ENCODE measurements at places on chromosomes 12 and 14. TPM values are rescaled to one million over a fixed set of nuclear protein-coding genes. Genes with fewer than 3 reads are reported as not detected.
A peak's percentile ranks its signal among the peaks of the same experiment; 100 is the strongest.

DNA sequence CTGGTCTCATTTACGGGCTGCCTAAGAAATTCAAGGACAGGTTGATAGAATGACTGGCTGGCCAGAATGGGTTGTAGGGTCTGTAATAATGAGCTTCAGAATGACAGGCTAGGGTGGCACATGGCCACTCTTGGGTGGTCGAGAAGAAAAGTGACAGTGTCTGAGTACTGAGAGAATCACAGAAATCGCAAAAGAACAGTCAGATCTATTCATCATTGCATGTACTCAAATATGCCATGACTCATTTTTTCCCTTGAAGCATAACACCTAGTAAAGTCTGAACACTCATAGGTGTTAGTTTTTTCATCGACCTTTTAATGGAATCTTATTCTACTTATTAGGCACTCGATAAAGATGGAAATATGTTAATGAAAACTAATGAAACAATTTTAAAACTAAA, 37.8 kb upstream of the SEL1L start:
- DNase-seq, result peak; percentile 11

DNA sequence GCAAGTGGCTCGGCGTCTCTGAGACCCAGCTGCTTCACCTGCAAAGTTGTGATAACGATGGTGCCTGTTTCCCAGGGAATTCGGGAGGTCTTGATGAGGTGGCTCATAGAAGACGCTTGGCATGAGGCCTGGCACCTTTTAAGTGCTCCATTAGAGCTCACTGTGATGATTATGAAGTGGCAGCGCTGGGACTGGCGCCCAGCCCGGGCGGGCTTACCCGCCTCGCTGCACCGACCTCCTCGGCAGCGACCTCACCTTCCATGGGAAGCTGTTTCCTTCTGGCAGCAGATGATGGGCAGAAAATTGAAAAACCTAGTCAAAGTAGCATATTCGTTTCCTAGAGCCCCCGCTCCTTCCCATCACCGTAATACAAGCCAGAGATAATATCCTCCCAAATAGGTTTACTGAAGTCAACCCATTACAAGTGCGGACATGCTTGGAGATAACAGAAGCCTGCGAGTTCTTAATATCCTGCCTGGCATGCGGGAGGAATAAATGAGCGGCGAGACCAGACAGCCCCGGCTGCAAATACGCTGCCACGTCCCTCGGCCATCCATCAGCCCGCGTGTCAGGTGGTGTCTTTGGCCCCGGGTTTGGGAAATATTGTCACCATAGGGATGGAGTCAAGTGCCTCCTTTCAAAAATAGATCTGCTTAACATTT, 35.2 kb upstream of the DLK1 start:
- DNase-seq, result no peak

DNA sequence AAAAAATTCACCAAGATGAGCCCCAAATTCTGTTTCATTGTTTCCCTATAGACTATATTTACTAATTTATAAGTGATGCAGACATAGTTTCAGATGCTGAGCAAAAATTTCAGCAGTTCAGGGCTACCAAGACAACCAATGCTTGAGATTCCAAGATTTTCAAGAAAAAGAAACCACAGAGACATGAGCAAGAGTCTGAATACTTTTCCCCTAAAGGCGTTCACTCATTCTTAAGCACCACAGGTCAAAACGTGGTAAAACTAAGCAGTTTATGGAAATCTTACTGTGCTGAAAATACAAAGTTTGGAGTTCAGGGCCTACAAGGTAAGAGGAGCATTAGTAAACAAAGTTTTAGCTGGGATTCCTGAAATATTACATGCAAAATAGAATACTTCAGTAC, 221.2 kb downstream of the KCNH5 start:
- no peak for DNase-seq

DNA sequence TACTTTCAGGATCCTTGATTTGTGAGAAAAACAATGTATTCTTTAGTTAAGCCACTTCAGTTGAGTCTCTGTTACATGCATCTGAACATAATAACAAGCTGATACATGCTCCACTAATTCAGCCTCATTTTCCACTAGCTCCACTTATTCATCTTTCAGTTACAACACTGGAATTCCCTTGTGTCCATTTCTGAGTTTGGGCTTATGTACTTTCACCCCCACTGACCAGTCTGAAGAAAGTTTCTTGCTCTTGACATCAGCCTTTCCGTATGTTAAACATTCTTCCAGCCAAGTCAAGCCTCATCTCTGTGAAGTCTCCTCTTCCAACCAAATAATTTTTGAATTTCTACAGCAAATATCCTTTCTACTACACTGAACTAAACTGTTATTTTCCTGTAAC, 592.5 kb upstream of the NOVA1 start:
- DNase-seq, result no peak

DNA sequence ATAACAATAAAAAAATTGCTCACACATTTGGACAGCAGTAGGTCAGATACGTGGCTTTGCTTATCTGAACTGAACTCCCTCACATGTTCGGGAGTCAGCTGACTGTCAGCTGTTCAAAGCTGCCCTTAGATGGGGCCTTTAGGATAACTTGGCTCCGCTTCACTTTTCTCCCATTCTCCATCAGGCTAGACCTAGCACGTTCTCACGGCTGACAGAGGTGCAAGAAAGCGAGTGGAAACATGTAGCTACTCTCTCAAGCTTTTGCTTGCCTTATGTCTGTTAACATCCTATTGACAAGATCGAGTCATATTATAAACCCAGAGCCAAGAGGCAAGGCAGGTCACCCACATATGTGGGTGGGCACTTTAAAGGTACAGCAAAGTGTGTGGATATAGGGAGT, 112.0 kb upstream of the PDZRN4 start:
- no peak for DNase-seq

- no peak for DNase-seq
Measured at GRCh38 chr14:20707622-20708021, 19.1 kb downstream of the ANG start.

Gene LIN7A
- 1.0 TPM for total RNA-seq

Gene ALDH2
- total RNA-seq, result 22.3 TPM

GRCh38 chr14:74077401-74077800, 6.9 kb downstream of the ALDH6A1 start:
- DNase-seq, result no peak

DNA sequence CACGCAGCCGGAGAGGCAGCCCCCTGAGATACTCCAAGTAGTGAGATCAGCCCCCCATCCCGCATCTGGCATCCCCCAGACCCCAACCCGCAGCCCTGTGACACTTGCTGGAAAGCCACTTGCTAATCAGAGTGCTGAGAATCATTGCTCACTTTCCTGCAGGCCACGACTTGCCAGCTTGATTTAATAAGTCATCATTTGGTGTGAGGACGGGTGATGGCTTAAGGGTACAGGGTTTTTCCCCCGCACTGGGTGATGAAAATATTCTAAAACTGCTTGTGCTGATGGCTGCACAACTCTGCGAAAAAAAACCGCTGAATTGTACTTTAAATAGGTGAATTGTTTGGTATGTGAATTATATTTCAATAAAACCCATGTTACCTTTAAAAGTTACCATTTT, 171.2 kb downstream of the FOXN3 start:
- no peak for DNase-seq

GRCh38 chr14:90721619-90722305, 94.5 kb downstream of the TTC7B start:
- DNase-seq, result peak; percentile 17

GRCh38 chr14:33685026-33685425, 265.8 kb downstream of the EGLN3 start:
- DNase-seq, result no peak

DNA sequence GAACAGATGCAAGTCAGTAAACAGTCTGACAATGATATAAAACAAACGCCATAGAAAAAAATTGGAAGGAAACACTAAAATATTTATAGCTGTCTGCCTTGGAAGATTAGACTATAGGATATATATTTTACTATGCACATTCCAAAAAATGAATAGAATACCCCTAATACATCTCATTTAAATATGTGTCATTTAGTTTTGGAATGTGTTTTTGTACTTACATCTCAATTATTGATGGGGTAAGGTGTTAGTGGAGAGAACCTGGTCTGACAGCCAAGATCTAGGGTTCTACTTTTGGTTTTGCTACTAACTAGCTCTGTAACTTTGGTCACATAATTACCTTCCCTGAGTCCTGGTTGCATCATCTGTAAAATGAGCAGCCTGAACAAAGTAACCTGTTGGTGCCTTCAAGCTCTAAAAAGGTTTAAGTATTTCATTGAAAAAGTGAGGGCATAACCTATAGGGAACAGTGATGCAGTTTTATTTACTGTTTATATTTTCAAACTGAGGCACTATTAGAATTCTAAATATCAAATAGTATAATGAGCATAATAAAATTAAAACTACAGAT, 28.6 kb upstream of the SLC6A13 start:
- no peak for DNase-seq

DNA sequence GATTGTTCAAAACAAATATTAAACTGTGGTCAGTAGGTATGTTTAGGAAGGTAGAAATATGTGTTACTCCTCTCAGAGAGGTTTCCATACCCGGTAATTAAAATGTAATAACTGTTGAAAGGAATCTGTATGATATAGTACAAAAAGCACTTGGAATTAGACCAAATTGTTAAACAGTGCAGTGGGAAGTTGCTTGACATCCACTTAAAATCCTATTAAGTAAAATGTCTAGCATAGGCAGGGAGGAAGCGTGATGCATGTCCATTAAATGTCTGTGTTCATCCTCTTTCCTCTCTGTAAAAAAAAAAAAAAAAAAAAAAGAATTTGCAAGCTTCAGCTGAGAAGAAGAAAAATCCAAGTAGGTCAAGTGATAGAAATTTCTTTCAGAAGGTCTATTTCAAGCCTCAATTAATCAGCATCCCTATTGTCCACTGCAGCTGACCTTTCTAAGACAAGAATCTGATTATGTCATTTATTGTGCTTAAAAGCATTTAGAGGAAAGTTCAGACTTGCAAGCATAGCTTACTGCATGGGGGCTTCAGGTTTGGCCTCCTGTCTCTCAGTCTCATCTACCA, 265.6 kb upstream of the RGS6 start:
- DNase-seq, result no peak

- no peak for DNase-seq
Measured at GRCh38 chr12:97784904-97785303, 322.3 kb downstream of the RMST start.

- DNase-seq, result no peak
Measured at GRCh38 chr14:41299924-41300323, 306.8 kb upstream of the LRFN5 start.

DNA sequence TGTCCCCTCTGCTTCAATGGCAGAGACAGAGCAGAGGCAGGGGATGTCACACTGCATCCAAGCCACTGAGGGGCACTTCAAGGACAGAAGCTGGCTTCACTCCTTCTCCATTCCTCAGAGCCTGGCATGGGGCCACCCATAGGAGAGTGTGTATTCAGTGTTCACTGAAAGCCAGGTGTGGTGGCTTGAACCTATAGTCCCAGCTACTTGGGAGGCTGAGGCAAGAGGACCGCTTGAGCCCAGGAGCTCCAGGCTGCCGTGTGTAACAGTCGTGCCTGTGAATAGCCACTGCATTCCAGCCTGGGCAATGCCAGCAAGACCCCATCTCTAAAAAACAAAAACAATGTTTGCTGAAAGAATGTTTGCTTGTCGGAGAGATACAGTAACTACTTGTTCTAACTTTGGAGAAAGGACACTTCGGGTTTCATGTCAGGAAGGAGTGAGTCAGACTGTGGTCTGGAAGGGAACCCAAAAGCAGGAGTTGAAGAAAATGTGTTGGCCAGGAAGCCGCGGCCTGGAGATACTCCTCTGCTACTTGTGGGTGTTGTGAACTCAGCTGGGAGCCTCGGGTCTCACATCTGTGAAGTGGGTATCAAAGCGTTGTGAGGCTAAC, 43.4 kb downstream of the ELK3 start:
- peak; percentile 97 for DNase-seq

Gene ZNF641
- 8.2 TPM for total RNA-seq

Gene C14orf39
- total RNA-seq, result not detected

DNA sequence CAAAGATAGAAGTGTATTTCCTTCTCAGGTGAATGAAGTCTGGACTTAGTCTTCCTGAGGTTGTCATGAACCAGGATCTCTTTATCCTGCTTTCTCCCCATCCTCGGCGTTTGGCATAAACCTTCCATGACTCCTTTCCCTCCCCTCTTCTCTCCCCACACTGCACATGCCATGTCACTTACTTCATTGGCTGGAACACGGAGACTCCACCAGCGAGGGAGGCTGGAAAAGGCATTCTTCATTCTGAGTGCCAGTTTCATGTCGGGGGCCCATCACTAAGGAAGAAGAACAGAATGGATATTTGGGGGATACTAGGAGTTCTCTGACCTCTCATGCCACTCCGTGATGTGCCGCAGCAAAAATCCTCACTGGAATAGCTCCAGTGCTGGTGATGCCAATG, 105.6 kb downstream of the VCPKMT start:
- peak; percentile 79 for DNase-seq

GRCh38 chr12:10363914-10364814, 25.7 kb downstream of the KLRK1 start:
- peak; percentile 66 for DNase-seq

Gene ABCC9
- total RNA-seq, result 44.3 TPM

DNA sequence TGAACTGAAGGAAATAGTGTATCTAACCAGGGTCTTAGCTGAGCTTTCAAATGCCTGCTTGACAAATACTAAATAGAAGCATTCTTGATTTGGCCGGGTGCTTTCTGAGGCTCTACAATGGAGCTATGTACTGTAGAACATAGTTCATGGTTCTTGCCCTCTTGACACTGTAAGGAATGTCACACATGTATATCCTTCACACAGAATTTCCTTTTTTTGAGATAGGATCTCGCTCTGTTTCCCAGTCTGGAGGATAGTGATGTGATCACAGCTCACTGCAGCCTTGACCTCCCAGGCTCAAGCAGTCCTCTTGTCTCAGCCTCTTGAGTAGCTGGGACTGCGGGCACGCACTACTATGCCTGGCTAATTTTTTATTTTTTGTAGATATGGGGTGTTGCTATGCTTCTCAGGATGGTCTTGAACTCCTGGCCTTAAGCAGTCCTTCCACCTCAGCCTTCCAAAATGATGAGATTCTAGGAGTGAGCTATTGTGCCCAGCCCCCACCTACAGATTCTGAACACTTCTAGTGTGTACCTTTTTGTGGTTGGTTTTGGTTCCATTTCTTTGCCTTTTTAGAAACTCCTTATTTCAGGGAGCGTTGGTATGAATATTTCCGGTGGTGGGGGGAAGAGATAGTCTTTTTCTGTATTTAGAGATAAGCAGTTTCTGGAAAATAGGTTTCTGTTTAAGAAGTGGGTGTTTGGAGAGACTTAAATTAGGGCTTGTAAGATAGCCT, 4.2 kb downstream of the MLXIP start:
- no peak for DNase-seq
